CD4-positive, alpha-beta T cell treated with Interleukin-12 subunit alpha and Interleukin-12 subunit beta, for 1 hour (primary cell): ENCODE measurements at places on chromosomes 12 and 14.

DNA sequence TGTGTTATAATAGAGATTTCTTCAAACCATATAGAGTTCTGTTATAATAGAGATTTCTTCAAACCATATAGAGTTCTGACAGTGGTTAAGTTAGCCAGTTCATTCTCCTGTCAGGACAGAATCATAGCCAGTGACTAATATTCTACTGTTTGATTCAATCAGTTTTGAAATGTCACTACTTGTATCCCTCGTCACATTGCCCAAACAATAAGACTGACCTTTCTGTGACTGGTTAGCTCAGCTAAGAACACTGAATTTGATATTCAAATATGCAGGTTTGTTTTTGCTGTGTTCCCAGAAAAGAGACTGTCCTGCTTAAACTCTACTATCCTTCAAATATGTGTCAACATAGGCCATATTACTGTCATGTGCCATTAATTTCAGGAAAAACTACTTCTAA lies 74.4 kb downstream of the ALG10B start:
- DNase-seq: no peak

GRCh38 chr12:16136219-16136988 lies 141.1 kb downstream of the SLC15A5 start:
- DNase-seq: no peak

- DNase-seq: no peak
Observed at GRCh38 chr12:64646318-64646717, 36.0 kb downstream of the RASSF3 start.

- DNase-seq: no peak
Observed at GRCh38 chr12:15786772-15787171, 2.4 kb downstream of the EPS8 start.

- DNase-seq: peak; percentile 66
Observed at GRCh38 chr12:76030341-76031080, 1.1 kb downstream of the PHLDA1 start.

- no peak for DNase-seq
Observed at GRCh38 chr12:12482959-12483358, 79.7 kb downstream of the DUSP16 start.

GRCh38 chr12:6724409-6724797 lies 557 bp downstream of the COPS7A start:
- no peak for DNase-seq

DNA sequence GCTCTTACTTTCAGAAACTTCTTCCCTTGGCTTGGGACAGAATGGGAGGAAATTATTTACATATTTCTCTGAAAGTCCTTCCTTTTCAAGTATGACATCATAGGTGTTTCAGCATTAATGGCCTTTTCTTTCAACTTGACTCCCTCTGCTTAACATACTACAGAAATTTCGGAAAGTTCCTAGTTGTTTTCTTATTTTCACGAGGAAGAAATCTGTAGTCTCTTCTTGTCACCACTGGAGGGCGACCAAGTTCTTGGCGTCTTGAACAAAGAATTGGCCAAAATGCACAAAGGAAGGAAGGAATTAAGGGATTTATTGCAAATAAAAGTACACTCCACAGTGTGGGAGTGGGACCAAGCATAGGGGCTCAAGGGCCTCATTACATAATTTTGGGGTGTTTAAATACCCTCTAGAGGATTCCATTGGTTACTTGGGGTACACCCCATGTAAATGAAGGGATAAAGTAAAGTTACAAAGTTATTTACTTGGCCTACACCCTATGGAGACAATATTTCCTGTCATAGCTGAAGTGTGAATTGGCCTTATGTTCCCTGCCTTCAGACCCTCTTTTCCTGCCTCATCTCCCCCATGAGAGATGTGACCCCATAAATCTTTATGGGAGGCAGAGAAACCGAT lies 70.4 kb downstream of the RPL10L start:
- DNase-seq: no peak
